ENCODE measurements at places on chromosomes 4 and X.
A peak's percentile ranks its signal among the peaks of the same experiment; 100 is the strongest.

- no peak for DNase-seq
Observed at GRCh38 chrX:41482154-41482850, 35.2 kb downstream of the NYX start.

- DNase-seq, result no peak
Observed at GRCh38 chrX:129593137-129593536, 53.1 kb downstream of the OCRL start.

DNA sequence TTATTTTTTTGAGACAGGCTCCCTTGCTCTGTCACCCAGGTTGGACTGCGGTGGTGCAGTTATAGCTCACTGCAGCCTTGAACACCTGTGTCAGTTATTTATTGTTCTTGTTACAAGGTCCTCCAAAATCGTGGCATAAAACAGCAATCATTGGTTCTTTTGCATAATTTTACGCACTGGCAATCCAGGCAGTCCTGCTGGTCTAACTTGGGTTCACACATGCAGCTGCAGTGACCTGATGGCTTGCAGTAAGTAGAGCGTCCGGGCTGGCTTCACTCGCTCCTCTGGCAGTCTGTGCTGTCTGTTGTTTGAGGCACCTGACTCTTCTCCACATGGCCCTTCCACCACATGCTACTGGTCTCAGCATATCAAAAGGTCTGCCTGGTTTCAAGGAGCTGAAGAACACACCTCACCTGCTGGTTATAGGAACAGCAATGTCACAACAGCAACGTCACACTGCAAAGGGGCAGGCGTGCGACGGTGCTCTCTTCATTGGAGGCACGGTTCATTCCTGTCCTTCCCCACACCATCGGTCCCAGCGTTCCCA lies 894.6 kb downstream of the TRIML1 start:
- no peak for DNase-seq

GRCh38 chr4:146235654-146236177 lies 21.4 kb downstream of the REELD1 start:
- no peak for DNase-seq

GRCh38 chr4:168893807-168894206 lies 116.2 kb downstream of the CBR4 start:
- DNase-seq, result no peak

- DNase-seq, result no peak
Observed at GRCh38 chr4:7330031-7330596, 104.6 kb downstream of the PSAPL1 start.

GRCh38 chrX:111521169-111521568 lies 9.7 kb downstream of the SERTM2 start:
- DNase-seq, result no peak

- DNase-seq, result no peak
Observed at GRCh38 chrX:42804524-42804923, 26.6 kb upstream of the PPP1R2C start.

- no peak for DNase-seq
Observed at GRCh38 chr4:137530176-137530575, 2.1 kb downstream of the PCDH18 start.

DNA sequence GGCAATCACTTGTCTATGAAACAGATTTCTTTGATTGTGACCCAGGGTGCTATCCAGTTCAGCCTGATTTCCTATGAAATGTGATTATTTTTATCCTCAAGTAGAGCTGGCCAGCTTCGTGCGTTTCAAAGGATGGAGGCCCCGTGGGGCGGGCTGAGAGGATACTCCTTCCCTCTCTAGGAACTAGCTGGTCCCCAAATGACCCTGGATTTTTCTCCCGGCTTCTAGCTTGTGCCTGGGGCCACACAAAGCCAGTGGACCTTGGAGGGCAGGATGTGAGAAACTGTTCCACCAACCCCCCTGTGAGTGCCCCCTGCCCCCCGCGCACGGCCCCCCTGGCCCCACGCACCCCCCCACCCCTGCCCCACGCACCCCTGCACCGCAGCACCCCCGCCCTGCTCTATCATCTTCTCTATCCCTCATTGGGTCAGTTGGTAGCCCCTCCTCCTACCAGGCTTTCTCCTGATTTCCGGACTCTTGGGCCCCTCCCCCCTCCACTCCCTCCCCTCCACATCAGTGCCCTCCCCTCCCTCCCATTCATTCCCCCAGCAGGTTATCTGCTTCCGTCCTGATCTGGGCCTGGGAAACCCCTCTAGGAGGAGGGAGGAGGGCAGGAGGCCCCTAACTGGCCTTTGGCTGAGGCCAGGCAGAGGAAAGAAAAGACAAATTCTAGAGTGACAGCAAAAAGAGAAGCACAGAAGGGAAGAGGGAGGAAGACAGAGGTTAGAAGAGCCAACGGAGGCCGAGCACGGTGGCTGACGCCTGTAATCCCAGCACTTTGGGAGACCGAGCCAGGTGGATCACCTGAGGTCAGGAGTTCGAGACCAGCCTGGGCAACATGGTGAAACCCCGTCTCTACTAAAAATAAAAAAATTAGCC lies 3.3 kb downstream of the XPNPEP2 start:
- DNase-seq, result peak; percentile 72

GRCh38 chr4:41216294-41217019 lies 2.1 kb upstream of the APBB2 start:
- no peak for DNase-seq

GRCh38 chr4:22129454-22130029 lies 181.0 kb upstream of the KCNIP4 start:
- DNase-seq, result no peak

GRCh38 chr4:141909541-141909940 lies 273.2 kb downstream of the IL15 start:
- DNase-seq, result no peak

DNA sequence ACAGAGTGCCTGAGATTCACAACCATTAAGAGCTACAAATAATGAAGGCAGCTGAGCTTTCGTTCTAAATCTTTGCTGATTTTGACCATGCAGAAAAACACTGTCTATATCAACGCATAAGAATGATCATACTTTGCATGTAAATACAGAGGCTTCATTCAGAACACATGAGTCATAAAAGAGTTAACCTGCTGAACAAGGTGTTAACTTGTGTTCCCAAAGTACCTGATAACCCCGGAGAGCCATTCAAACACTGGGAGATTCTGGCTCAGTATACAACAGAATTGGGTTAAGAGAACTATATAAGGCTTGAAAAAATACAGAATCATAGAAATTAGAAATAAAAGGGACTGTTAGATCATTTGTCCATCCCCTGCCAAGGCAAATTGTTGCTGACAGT lies 964.3 kb upstream of the TENM3 start:
- DNase-seq, result no peak

DNA sequence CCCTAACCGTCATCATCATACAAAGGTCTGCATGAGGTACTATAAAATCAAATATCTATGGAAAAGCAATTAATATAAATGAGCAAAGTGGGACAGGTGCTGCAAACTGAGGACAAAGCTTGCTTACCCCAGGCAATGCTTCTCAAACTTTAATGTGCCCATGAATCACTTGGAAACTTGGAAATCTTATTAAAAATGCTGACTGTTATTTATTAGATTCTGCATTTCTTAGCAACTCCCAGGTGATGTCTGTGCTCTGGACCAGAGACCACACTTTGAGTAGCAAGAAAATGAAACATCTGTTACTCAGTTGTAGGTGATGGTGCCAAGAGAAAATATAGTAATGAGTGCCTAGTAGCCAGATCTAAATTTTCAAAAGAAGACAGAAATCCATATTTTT lies 890.4 kb upstream of the FTHL17 start:
- no peak for DNase-seq

DNA sequence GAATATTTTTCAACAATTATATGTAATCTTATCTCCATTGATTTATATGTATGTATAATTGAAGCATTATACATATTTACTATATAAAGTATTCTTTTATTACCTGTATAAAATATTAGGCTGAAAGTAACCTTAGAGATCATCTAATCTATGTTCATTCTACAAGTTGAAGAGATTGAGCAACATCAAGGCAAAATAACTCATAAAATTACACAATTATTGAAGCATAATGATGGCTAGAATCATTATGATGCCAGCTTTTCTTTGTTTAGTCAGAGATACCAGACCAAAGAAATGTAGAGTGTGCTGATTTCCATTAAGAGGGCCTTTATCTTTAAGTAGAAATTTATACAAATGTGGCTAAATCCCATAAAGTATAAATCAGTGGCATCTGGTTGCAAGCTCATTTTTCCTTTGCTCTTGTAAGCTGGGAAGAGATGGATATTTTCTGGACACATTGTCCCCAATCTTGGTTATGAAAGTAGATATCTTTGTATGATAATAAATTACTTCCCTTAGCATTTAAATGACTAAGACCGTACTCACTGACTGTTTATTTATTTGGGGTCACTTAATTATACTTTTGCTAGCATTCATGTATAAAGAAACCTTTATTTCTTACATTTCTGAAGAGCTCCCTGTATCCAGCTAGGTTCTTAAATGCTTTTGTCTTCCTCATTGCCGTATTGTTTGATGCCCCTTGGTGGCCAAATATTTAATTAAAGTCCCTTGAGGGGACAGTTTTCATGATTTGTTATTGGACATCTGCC lies 339.8 kb downstream of the PCDH7 start:
- no peak for DNase-seq

DNA sequence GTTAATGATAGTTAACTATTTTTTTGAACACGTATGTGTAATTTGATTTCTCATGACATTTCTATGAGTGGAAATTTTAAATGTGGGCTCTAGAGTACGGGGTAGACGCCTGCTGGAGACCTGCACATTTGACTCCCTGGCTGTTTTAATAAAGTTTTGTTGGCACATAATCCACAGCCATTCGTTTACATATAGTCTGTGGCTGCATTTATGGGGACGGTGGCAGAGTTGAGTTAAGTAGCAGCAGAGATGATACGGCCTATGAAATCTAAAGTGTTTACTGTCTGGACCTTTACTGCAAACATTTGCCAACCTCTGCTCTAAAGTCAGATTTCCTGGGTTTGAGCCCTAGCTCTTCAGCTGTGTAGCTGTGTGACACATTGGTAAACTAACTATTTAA lies 118.8 kb downstream of the CHRNA9 start:
- DNase-seq, result no peak

- DNase-seq, result no peak
Observed at GRCh38 chr4:125948021-125948420, 633.3 kb downstream of the FAT4 start.

DNA sequence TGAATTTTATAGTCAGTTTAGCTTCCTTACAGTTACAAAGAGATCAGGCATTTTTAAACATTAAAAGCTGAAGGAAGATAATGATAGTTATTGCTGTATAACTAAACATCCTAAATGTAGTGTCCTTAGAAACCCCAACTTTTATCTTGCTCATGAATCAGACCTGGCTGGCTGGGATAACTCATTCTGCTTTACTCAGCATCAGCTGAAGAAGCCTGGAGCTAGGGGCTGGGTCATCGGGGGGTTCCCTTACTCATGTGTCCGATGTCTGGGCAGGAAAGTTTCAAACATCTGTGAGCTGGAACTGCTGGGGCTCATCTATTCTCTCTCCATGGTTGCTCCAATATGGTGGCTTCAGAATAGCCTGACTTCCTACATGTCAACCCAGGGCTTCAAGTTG lies 113.9 kb downstream of the MTNR1A start:
- no peak for DNase-seq

GRCh38 chr4:13483768-13484121 lies 395 bp downstream of the RAB28 start:
- peak; percentile 48 for DNase-seq

DNA sequence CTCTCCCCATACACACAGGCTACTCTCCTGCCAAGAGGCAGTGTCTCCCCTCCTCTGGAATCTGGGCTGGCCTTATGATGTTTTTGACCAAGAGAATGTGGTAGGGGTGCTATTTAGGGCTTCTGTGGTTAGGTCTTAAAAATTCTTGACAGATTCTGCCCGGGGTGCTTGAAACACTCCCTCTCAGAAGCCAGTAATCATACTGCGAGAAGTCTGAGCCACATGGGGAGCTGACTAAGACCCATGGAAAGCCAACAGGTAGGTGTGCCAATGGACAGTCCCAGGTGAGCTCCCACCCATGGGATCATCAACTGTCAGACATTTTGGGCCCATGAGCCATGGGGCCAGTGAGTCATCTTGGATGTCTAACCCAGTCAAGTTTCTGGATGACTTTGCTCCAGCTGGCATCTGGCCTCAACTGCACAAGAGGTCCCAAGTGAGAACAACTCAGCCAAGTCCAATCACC lies 315.7 kb downstream of the FBXW7 start:
- DNase-seq, result no peak

DNA sequence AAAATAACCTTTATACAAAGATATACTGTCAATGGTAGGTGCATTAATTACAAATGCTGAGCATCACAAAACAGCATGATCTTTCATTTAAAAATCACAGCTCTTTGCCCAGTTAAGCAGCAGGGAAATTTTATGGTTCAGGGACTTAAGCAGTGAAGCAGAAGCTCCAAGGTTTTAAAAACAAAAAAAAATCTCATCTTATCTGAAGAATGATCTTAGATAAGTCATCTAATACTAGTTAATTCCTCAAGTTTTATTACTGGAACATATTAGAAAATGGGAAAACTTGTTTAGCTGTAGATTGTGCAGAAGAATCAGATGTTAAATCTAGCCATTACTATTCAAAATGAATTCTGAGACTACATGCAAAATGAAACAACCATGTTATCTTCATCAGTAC lies 289.9 kb downstream of the GASK1B start:
- DNase-seq, result no peak

- DNase-seq, result no peak
Observed at GRCh38 chrX:46433892-46434291, 111.3 kb downstream of the ZNF674 start.

GRCh38 chr4:42080306-42080705 lies 72.1 kb downstream of the BEND4 start:
- DNase-seq, result no peak

DNA sequence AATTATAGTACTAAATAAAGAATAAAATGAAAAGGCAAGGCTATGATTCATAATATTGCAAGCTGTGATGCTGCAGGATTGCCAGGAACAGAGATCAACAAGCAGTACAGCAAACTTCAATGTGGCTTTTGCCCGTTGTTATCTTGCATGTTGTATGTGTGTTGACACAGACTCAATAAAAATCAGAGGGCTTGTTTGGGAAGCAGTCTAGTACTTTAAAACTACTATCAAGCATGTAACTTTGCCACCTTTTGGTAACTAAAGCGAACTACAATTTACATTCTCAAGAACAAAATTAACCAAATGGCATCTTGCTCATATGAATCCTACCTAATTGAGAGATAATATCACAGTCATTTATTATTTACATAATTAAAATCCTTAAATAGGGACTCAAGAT lies 79.8 kb upstream of the GPM6A start:
- DNase-seq, result no peak

DNA sequence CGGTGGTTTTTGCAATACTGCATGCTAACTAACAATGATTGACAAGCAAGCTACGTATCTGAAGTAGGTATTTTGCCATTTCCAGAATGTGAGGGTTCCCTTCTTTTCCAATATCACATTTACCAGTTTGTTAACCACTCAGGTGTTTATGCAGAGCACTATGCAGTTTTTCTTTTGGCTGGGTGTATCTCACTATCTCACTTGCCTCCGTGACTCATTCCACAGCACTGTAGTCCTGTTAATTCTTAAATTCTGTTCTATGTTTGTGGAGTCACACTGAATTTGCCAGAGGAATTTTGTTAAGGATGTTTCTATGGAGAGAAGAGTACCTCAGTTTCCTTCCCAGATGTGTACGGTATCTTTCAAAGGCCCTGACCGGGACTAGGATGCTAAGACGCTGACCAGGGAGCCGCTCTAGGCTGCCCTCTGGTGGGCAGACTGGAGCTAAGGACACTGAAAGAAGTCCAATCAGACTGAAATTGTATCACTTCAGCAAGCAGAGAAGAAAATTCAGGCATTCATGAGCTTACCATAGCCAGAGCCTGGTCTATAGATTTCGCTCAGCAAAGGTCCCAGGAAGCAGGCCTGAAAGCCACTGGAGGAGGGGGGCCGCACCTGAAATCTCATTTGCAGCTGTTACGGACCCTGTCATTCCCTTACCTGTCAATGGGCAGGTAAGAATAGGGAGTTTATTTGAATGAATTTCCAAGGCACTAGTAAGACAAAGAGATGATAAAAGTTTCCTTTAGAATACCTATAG lies 388.4 kb upstream of the SPOCK3 start:
- peak; percentile 21 for DNase-seq

Measured in DND-41 (cell line).